Tibial nerve (tissue), 4 donors: ENCODE measurements at places on chromosomes 3 and 15. TPM values are rescaled to one million over a fixed set of nuclear protein-coding genes. Genes with fewer than 3 reads are reported as not detected.

DNA sequence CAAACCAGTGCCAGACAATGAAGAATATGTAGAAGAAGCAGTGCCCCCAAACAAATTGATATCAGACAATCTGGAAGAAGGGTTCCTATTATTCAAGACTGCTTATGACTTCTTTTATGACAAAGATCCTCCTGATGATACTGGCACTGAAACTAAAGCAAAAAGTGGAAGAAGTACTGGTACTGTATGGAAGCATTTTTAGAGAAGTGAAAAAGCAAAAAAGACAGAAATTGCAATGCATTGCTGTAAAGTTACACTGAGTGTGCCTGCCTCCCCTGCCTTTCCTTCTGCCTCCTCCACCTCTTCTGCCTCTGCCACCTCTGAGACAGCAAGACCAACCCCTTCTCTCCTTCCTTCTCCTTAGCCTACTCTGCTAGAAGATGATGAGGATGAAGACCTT lies 167.6 kb downstream of the PLCL2 start:
- peaks cover 7% of the 10 kb centered on the region for H3K36me3 ChIP-seq
- H3K4me3 ChIP-seq, result no peak overlapping the region
- H3K4me1 ChIP-seq, result peaks cover 6% of the 10 kb centered on the region
- DNase-seq, result no peak
- H3K27me3 ChIP-seq, result no peaks in the 10 kb centered on the region

- H3K27ac ChIP-seq, result no peak overlapping the region
- H3K4me3 ChIP-seq, result no peak overlapping the region
- no peaks in the 10 kb centered on the region for H3K4me1 ChIP-seq
- no peak for DNase-seq
- no peaks in the 10 kb centered on the region for H3K36me3 ChIP-seq
Measured at GRCh38 chr3:141499284-141499683, 12.5 kb downstream of the RASA2 start.

DNA sequence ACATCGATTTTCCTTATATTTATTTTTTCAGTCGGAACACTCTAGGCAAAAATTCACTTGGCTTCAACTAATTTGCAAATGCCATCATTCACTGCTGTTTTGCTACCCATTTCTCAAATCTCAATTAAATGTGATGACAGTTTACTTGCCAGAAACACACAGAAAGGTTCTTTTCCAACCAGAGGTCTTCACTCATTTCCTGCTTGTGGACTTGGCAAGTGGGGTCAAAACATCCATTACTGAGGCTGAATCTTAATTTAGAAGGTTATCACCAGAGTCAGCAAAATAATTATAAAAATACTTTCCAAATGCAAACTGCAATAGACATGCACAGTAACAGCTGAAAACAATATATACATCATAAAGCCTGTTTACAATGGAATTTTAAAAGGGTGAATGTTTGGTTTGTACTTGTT lies 625.4 kb upstream of the TBL1XR1 start:
- H3K36me3 ChIP-seq, result no peaks in the 10 kb centered on the region
- no peak for DNase-seq
- peaks cover 46% of the 10 kb centered on the region for H3K4me1 ChIP-seq
- no peaks in the 10 kb centered on the region for H3K27me3 ChIP-seq
- no peak overlapping the region for H3K4me3 ChIP-seq
- no peak overlapping the region for H3K27ac ChIP-seq

DNA sequence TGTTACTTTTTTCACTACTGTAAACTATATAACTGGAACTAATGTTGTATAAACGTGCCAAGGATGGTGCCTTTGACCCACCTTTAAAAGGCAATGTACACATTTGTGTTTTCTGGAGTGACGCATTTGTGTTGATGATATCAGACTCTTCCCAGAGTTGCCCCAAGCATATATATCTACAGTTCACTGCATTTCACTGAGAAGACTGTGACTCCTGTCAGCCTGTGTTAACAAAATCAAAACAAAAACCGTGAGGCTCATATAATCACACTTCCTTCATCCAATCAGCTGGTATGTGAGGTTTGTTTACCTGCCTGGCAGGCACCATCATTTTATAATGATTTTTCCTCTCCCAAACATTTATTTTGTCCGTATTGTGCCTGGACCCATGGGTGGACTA lies 117.6 kb upstream of the ROBO1 start:
- no peak for DNase-seq
- no peaks in the 10 kb centered on the region for H3K36me3 ChIP-seq
- H3K4me3 ChIP-seq, result no peak overlapping the region
- H3K27me3 ChIP-seq, result no peaks in the 10 kb centered on the region
- H3K27ac ChIP-seq, result no peak overlapping the region
- H3K4me1 ChIP-seq, result no peaks in the 10 kb centered on the region

DNA sequence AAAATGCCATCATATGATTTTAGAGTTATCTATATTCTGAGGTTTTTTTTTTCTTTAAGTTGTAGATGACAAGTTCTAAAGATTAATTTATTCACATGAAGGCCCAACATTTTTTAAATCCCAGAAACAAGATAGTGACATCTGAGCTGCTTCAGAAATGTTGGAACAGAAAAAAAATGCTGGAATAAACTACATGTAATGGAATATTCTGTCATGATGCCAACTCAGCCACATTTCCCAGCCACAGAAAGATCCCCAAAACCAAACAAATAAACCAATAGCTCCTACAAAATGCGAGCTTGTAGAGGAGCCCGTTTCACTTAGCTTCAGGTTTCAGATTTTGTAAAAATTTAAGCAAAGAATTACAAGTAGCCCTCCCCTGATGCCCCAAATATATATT lies 111.0 kb upstream of the MYO5C start:
- no peaks in the 10 kb centered on the region for H3K27me3 ChIP-seq
- DNase-seq, result no peak
- no peaks in the 10 kb centered on the region for H3K36me3 ChIP-seq
- no peak overlapping the region for H3K27ac ChIP-seq

DNA sequence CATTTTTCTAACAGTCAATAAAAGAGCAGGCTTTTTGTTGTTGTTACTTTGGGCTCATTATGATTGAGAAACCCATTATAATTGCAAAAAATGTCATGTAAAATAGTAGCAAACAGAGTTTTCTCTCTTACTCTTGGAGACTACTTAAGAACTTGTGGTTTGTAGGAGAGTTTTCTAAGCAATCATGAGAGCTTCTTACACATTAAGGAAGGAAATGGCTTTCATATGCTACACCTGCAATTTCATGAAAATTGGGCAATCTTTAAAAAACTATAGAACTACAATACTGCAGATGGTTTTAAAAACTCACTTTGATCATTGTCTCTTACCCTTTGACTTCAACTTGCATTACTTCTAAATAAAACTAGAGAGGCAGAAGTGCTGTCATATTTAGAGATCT lies 701.8 kb downstream of the ZPLD1 start:
- no peak overlapping the region for H3K27ac ChIP-seq
- H3K4me1 ChIP-seq, result no peaks in the 10 kb centered on the region
- H3K36me3 ChIP-seq, result no peaks in the 10 kb centered on the region

The KIF7 gene
- 18.4 TPM for total RNA-seq

GRCh38 chr3:149382101-149382467 lies 4.6 kb upstream of the TM4SF1 start:
- peaks cover 15% of the 10 kb centered on the region for H3K4me1 ChIP-seq
- DNase-seq, result no peak
- H3K27ac ChIP-seq, result no peak overlapping the region

GRCh38 chr3:152557302-152557999 lies 277.5 kb upstream of the P2RY1 start:
- H3K27me3 ChIP-seq, result no peaks in the 10 kb centered on the region
- peaks cover 7% of the 10 kb centered on the region for H3K4me1 ChIP-seq
- H3K4me3 ChIP-seq, result no peak overlapping the region
- DNase-seq, result no peak
- H3K36me3 ChIP-seq, result no peaks in the 10 kb centered on the region
- no peak overlapping the region for H3K27ac ChIP-seq

- no peak overlapping the region for H3K27ac ChIP-seq
- H3K4me1 ChIP-seq, result no peaks in the 10 kb centered on the region
- no peaks in the 10 kb centered on the region for H3K27me3 ChIP-seq
- H3K36me3 ChIP-seq, result no peaks in the 10 kb centered on the region
- no peak overlapping the region for H3K4me3 ChIP-seq
Measured at GRCh38 chr3:43796041-43796596, 105.4 kb downstream of the ABHD5 start.

GRCh38 chr15:66682865-66683264 lies 19.2 kb upstream of the SMAD6 start:
- no peak overlapping the region for H3K27ac ChIP-seq
- no peaks in the 10 kb centered on the region for H3K4me1 ChIP-seq
- no peak overlapping the region for H3K4me3 ChIP-seq
- no peaks in the 10 kb centered on the region for H3K36me3 ChIP-seq
- no peaks in the 10 kb centered on the region for H3K27me3 ChIP-seq

The C3orf20 gene
- not detected for total RNA-seq

The LRRN1 gene
- 7.5 TPM for total RNA-seq

- no peaks in the 10 kb centered on the region for H3K27me3 ChIP-seq
- peak overlapping the region; percentile 30 for H3K27ac ChIP-seq
- no peaks in the 10 kb centered on the region for H3K4me1 ChIP-seq
- no peak overlapping the region for H3K4me3 ChIP-seq
Measured at GRCh38 chr15:36358094-36358493, 221.3 kb upstream of the CDIN1 start.

DNA sequence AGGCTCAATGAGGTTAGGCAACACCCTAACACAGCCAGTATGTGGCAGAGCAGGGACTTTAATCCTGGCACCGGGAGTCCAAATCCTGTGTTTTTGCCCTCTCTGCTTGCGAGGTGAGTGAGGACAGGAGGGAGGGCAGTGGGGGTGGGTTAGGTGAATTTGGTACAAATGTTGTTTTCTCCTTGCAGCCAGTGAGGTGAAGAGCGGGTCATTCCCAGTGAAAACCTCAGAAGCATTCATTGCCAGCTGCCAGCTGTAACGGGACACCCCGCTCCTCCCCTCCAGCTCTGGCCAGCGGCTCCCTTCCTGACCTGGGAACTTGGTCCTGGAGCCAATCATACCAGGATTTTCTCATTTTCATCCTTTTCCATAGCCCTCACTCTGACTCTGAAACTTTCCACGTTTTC lies 45.7 kb upstream of the RAB6B start:
- no peaks in the 10 kb centered on the region for H3K36me3 ChIP-seq
- no peaks in the 10 kb centered on the region for H3K27me3 ChIP-seq
- no peak for DNase-seq
- H3K4me3 ChIP-seq, result no peak overlapping the region
- no peak overlapping the region for H3K27ac ChIP-seq
- peaks cover 5% of the 10 kb centered on the region for H3K4me1 ChIP-seq

GRCh38 chr3:196517919-196518318 lies 2.8 kb upstream of the SMCO1 start:
- no peaks in the 10 kb centered on the region for H3K4me1 ChIP-seq
- H3K27me3 ChIP-seq, result no peaks in the 10 kb centered on the region
- H3K36me3 ChIP-seq, result no peaks in the 10 kb centered on the region
- no peak overlapping the region for H3K4me3 ChIP-seq

- DNase-seq, result no peak
- no peaks in the 10 kb centered on the region for H3K4me1 ChIP-seq
- H3K27me3 ChIP-seq, result no peaks in the 10 kb centered on the region
- no peaks in the 10 kb centered on the region for H3K36me3 ChIP-seq
- no peak overlapping the region for H3K4me3 ChIP-seq
Measured at GRCh38 chr3:175746308-175746707, 887.2 kb downstream of the NAALADL2 start.

- no peak overlapping the region for H3K27ac ChIP-seq
- no peak overlapping the region for H3K4me3 ChIP-seq
- H3K27me3 ChIP-seq, result no peaks in the 10 kb centered on the region
- no peak for DNase-seq
- no peaks in the 10 kb centered on the region for H3K4me1 ChIP-seq
- H3K36me3 ChIP-seq, result no peaks in the 10 kb centered on the region
Measured at GRCh38 chr3:116051586-116051985, 393.7 kb downstream of the LSAMP start.

The TAGLN3 gene
- total RNA-seq, result not detected

DNA sequence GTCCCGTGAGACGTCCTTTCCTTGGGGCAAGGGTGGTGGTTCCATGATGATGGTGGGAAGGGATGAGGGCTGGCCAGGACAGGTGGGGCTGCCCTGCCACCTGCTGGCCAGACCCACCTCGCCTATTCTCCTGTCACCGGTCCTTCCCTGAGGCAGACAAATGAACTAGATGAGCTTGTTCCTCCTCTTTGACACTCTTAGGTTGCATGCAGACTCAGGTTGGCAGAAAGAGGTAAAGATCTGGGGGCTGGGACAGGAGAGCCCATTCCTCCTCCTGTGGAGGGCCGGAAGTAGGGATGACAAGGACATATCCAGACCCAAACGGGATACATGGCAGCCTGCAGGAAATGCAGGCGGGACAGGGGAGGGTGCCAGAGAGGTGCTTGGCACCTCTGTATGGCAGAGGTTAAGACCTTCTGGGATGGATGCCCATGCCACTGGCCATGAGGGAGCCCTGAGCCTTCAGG lies 38.6 kb downstream of the ACSBG1 start:
- no peak overlapping the region for H3K27ac ChIP-seq
- H3K4me3 ChIP-seq, result no peak overlapping the region
- H3K27me3 ChIP-seq, result no peaks in the 10 kb centered on the region
- H3K36me3 ChIP-seq, result no peaks in the 10 kb centered on the region

- H3K27me3 ChIP-seq, result no peaks in the 10 kb centered on the region
- no peaks in the 10 kb centered on the region for H3K36me3 ChIP-seq
- H3K4me3 ChIP-seq, result no peak overlapping the region
- H3K27ac ChIP-seq, result no peak overlapping the region
Measured at GRCh38 chr3:21041621-21042020, 709.4 kb downstream of the ZNF385D start.

DNA sequence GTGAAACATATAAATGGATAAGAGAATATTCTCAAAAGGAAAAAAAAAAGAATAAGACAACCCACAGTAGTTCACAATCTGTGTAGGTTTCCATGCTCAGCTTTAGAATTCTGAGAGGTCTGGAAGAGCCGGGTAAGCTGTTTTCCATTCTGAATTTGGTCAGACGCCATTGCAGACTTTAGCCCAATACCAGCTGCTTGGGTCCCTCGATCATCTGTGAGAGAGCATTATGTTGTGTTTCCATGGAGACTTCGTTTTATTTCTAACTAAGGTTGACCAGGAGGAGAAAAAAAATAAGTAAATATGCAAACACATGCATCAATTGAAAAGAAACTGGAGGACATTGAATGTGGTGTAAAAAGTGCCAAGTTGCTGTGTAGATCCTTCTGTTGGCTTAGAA lies 25.5 kb downstream of the KCNAB1 start:
- no peak overlapping the region for H3K4me3 ChIP-seq
- no peak overlapping the region for H3K27ac ChIP-seq
- H3K4me1 ChIP-seq, result peaks cover 19% of the 10 kb centered on the region
- H3K36me3 ChIP-seq, result no peaks in the 10 kb centered on the region
- no peaks in the 10 kb centered on the region for H3K27me3 ChIP-seq

GRCh38 chr3:104245981-104246380 lies 1120.7 kb upstream of the ALCAM start:
- peaks cover 12% of the 10 kb centered on the region for H3K4me1 ChIP-seq
- DNase-seq, result no peak
- no peaks in the 10 kb centered on the region for H3K36me3 ChIP-seq
- H3K27ac ChIP-seq, result no peak overlapping the region
- H3K27me3 ChIP-seq, result no peaks in the 10 kb centered on the region

The C15orf40 gene
- total RNA-seq, result 21.0 TPM

- H3K4me1 ChIP-seq, result peaks cover 10% of the 10 kb centered on the region
- no peaks in the 10 kb centered on the region for H3K27me3 ChIP-seq
- peak overlapping the region; percentile 90 for H3K27ac ChIP-seq
- H3K36me3 ChIP-seq, result peaks cover 31% of the 10 kb centered on the region
- H3K4me3 ChIP-seq, result peak overlapping the region; percentile 92
Measured at GRCh38 chr15:74889390-74889882, 406 bp upstream of the MPI start.
